ENCODE measurements at places on chromosomes 13 and 19.

DNA sequence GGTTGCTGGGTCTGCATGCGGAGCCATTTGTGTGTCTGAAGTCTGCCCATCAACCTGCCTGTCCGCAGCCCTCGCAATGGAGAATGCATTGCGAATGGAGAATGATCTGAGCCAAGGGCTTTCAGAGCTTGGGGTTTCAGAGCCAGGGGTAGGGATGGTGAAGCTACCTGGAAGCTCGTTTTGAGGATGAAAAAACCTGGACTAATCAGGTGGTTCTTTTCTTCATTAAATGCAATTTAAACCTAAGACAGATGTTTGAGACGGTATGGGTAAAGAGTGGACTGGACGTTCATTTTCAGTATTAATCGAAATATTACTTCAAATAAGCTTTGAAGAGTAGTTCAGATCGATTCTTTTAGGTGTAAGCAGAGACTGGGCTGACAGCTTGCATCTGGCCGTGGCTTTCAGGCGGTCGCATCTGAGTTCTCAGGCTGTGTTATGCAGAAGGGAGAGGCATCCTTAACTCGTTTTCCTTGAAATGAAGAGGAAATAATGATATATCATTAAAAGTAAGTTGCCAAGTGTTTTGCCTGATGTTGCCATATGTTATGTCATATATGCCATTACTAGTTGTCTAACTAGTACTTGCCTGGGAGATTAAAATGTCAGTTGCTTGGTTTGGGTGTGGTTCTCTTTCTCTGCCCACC, 801 bp downstream of the MCF2L start:
- DNase-seq: no peak

GRCh38 chr13:26010487-26011207, 41.2 kb downstream of the SHISA2 start:
- no peak for DNase-seq

GRCh38 chr13:101406791-101407190, 9.5 kb downstream of the NALCN start:
- no peak for DNase-seq

- no peak for DNase-seq
Observed at GRCh38 chr19:35421362-35421761, 26.7 kb upstream of the FFAR2 start.

- DNase-seq: no peak
Observed at GRCh38 chr13:79429309-79429708, 23.3 kb upstream of the RBM26 start.

DNA sequence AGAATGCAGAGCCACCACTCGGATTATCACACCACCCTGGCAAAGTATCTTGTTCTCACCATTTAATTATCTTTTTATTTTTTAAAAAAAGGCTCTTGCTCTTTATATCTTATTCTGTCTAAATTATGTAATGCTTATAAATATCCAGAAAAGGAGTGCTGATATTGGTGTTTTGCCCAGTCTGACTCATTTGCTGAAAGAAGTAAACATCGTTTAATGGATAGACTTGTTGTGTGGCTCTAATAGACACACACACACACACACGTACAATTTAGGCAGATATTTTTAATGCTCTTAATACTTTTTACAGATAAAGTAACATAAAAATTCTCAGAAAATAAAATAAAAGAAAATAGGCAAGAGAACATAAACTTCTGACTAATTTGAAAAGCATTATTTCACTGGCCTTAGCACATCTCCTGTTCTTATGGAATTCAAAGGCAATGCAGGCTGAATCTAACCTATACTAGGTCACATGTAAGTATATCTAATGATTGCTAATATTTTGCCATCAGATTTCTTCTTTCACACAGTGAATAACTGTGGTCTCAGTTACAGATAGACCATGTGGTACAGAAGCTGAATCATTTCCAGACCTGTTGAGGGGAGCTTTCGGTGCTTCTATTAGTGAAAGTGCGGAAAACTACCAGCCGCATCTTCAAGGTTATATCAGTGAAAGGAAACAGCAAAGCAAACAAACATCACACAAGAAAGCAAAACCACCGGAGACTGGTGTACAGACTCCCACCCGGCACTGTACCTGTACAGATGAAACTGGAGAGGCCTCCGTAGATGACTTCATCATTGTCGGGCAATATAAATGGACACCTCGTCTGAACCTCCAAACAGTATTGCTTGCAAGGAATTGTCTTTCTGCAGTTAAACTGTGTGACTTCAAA, 642.1 kb upstream of the ARGLU1 start:
- DNase-seq: no peak

- DNase-seq: peak; percentile 70
Observed at GRCh38 chr19:37334179-37335071, 36.5 kb upstream of the ZNF527 start.

GRCh38 chr13:44934724-44935123, 54.5 kb downstream of the NUFIP1 start:
- peak; percentile 58 for DNase-seq

GRCh38 chr19:42086770-42087550, 11.0 kb downstream of the ZNF574 start:
- peak; percentile 20 for DNase-seq

GRCh38 chr19:31461814-31462539, 112.7 kb upstream of the TSHZ3 start:
- no peak for DNase-seq

DNA sequence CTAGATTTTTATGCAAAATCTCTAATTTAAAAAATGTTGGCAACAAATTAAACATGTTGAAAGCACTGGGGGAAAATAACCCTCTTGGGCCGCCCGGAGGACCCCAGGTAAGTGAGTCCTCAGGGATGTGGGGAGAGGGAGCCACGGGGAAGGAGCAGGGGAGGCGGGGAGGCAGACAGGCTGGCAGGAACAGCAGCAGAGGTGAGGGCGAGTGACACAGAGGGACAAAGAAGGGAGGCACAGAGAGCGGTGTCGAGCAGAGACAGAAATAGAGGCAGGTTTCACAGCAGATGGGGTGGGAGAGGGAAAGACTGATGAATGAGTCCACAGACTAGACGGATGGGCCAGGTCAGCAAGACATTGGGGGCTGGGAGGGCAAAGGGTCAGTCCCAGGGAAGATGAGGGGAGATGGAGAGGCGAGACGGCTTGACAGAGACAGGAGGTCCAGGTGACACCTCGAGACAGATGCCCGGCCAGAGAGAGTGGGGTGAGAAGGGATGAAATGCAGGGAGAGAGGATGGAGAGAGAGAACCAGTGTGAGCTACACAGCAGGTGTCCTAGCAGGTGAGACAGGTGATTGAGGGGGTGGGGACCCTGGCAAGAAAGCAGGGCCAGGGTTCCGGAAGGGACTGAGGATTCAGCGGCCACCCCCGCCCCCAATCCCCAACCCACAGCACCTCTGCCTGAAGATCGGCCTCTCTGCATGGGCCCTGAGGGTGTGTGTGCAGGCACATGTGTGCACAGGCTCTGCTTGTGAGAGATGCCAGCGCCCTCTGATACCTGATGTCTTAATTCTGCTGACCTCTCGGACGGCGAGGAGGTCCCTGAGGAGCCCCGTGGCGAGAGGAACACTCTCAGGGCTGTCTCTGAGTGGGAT, 3.8 kb downstream of the LRRC4B start:
- DNase-seq: no peak

DNA sequence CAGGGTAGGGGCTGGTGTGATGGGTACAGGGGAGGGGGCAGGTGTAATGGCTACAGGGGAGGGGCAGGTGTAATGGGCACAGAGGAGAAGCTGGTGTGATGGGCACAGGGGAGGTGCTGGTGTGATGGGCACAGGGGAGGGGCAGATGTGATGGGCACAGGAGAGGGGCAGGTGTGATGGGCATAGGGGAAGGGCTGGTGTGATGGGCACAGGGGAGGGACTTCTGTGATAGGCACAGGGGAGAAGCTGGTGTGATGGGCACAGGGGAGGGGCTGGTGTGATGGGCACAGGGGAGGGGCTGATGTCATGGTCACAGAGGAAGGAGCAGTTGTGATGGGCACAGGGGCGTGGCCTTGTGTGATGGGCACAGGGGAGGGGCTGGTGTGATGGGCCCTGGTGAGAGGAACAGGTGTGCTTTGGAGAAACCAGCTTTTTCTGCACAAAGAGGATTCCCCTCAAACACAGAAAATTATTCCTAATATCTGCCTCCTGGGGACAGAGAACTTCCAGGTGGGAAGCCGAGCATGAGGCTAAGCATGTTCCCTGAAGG, 38.6 kb upstream of the POP4 start:
- DNase-seq: no peak

Data from NB4 (cell line).